ENCODE measurements at places on chromosomes 11 and 22.
A peak's percentile ranks its signal among the peaks of the same experiment; 100 is the strongest.

- ATAC-seq = no peak
These were observed 108.7 kb downstream of the CTTN start for GRCh38 chr11:70506986-70507385.

GRCh38 chr11:45527898-45528297 lies 137.5 kb downstream of the CHST1 start:
- ATAC-seq = no peak

- ATAC-seq = no peak
These were observed 11.6 kb upstream of the OOSP4B start for GRCh38 chr11:60005360-60005759.

GRCh38 chr11:9834291-9834690 lies 170.4 kb downstream of the SWAP70 start:
- ATAC-seq = no peak

- ATAC-seq = no peak
These were observed 34.9 kb downstream of the RTL6 start for GRCh38 chr22:44463151-44463550.

DNA sequence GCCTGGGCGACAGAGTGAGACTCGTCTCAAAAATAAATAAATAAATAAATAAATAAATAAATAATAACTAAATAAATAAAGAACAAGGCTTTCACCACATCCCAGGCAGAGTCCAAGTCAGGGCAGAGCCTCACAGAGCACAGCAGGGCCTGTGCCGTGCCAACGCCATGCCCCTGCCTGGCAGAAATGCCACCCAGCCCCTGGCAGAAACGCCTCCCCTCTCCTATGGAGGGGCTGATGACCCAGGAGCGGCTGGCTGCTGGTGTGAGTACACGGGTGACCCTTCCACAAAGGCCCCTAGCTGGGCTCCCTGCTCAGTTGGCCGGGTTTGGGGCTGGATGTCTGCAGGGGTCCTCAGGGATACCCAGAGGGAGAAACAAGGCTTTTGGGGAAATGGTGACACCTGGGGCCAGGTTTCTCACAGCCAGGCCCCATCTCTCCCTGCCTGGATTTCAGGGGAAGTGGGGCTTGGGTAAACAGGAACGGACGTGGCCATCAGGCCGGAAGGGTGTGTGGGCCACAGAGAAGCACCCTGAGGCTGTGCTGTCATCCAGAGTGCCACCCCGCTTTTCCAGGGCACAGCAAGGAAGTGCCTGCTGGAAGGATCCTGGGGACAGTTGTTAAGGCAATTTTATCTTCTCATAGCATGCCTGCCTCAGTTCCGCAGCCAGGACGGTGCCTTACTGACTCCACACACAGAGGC lies 5.1 kb downstream of the BID start:
- no peak for ATAC-seq

DNA sequence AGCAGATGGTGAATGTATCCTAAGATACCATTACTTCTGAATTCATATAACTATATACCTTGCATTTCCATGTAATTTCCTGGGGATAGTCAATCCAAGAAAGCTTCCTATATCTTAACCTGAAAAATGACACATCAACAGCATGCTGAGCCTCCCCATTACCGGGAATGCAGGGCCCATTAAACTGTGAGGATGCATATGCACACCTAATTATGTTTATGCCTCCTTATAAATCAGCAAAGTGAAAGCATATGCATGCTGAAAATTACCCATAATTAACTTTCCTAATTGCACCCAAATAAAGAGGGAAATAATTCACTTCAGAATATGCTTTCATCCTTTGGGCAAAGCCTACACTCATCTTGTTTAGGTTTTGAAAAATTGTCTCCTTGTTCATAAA lies 663.0 kb downstream of the KCNA4 start:
- no peak for ATAC-seq

- no peak for ATAC-seq
These were observed 960.1 kb downstream of the NTM start for GRCh38 chr11:132330515-132330914.

DNA sequence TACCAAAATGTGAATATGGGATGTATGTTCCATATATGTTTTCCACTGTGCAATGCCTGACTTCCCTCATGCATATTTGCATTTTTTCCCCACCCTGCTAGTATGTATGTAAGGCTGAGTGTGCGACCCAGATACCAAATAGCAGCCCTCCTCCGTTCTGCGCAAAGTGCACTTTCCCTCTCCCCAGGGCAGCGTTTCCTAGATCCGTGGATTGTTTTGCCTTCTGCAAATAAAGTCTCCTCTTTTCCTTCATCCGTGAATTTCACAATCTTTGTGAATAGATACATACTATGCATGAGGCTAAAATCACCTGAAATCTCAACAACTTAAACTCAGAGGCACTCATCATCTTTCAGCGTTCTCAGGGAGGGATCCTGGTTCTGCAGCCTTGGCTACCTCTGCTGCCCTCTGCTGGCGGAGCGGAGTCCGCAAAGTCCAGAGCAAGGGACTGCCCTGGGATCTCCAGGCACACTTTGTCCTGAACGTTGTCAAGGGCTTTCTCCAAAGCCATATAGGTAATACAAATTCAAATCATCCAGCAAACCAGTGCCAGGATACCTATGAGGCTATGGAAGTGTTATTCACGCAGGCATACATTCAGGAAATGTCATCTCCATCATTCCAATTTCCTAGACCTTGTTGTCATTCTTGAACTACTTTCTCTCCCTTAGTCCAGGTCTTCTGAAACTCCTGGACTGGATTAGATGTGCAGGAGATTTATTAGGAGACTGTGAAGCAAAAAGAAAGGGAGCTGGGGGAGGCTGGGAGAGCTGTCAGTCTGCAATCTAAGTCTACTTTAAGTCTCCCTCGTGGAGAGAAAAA lies 53.1 kb downstream of the CNTF start:
- ATAC-seq = peak; percentile 78

- no peak for ATAC-seq
These were observed 45.4 kb upstream of the GLYAT start for GRCh38 chr11:58776891-58777710.

All from stimulated activated memory B cell treated with anti-CD40 and anti-IgM and Interleukin-4, amounts not matched to agents 10 μg/mL and 1 μg/mL and 100 μg/mL, for 72 hours (primary cell).